ENCODE measurements at places on chromosomes 4 and X.

DNA sequence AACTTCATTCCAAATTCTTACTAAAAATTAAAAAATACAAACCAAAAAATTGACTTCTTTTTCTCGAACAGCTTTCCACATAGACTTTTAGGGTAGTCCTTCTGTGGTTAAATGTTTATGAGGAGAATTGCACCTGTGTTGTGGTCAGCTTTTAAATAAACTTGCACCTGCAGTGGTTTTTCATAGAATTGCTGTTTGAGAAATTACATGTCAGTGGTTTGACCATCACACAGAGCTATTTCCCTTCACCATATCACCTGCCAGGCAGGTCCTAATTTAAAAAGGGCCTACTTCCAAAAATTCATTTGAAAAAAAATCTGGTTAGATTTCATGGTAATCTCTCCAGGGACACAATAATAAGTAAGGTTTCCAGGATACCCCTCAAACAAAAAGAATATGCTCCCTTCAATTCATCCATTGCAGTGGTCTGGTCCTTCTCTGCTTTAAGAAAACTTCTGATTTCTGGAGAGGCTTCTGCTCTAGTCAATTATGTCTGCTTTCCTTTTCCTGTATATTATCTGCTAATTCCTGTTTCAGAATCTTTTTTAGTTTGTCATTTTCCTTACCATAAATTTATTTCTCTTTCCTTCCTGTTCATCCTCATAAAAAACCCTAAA, 9.8 kb upstream of the UTP3 start:
- DNase-seq: no peak

DNA sequence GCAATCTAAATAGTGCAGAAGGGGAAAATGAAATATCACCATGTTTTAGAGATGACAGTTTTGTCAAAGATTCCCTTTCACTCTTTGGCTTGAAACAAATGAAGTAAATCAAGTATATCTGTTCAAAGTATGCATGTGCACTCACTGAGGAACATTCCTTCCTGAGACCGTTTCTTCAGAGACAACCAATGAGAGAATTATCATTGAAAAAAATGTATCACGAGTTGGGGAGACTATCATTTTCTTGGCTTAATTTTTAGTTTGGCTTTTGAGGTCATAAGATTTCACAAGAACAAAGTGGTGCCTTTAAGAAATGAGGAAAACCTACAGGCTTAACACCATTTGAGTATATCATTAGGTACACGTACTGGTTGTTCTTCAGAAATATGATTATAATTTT, 56.3 kb downstream of the PCDH7 start:
- no peak for DNase-seq

DNA sequence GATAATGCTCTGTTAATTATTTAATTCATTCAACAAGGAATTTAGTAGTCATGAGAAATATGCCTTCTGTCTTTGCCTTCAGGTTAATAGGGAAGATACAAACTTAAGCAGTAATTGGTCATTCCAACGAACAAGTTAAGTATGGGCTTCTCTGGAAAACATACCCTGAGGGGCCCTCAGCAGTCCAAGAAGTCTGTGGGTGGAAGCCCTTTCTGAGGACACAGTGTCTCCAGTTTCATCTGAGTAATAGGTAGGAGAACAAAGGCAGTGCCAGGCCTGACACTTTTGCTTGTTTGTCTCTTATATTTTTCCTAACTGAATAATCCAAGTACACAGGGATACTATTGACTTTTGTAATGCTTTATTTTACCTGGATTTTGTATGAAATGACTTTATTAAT, 262.5 kb downstream of the FBXW7 start:
- no peak for DNase-seq

DNA sequence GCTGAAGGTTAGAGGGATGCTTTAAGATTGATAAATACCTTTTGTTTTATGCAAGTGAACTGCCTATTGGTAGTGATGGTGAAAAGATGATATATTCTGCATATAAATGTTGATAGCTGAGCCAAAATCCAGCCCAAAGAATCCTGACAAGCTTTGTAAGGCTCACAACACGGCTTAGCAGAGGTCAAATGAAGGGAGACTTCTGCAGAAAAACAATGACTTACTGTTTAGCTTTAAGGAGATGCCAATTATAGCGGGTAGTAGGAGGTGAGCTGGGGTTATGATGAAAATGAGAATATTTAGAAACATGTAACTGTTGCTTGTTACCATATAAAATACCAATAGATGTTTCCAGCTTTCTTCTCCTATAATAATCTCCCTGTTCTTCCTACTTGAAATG, 97.1 kb downstream of the AFF1 start:
- no peak for DNase-seq

GRCh38 chrX:31384471-31384870, 312.6 kb upstream of the FTHL17 start:
- DNase-seq: no peak

- no peak for DNase-seq
Measured at GRCh38 chr4:106208481-106209460, 107.2 kb downstream of the TBCK start.

GRCh38 chr4:152634110-152634760, 45.6 kb downstream of the TMEM154 start:
- DNase-seq: no peak

- DNase-seq: no peak
Measured at GRCh38 chr4:30495651-30496310, 224.4 kb upstream of the PCDH7 start.

- DNase-seq: no peak
Measured at GRCh38 chr4:87038837-87039615, 104.2 kb downstream of the AFF1 start.

GRCh38 chr4:37908488-37909331, 17.8 kb downstream of the TBC1D1 start:
- no peak for DNase-seq

GRCh38 chrX:136671006-136671610, 23.1 kb downstream of the CD40LG start:
- DNase-seq: no peak

DNA sequence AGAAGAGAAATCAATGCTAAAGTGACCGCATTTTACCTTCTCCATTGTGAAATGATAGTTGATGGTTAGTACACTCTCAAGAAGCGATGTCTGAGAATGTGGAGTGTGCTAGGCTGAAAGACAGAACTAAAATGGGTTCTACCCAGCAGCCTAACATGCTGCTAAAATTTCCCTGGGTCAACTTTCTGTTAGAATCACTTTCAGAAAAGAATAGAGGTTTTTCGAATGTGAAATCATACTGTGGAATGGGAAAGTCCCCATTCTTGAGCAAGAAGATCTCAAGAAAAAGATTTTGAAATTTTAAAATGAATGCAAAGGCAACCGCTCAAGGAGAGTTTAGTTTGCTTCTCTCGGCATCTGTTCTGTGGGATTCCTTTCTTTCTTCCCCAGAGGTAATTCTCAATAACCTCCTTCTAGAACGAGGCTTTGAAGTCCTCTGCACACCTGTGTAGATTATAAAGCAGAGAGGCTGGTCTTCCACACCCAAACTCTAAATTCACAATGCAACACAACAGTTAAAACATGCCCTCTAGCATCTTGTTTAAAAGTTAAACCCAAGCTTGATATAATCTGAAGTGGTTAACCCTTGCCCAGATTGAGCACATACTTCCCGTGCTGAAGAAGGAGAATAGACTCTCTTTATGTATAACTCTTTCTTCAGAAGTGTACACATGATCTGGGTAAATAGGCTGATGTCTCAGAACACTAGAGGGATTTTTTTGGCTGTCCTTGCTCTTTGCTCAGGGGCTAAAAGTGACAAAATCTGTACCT, 208.7 kb upstream of the KLF3 start:
- DNase-seq: no peak

DNA sequence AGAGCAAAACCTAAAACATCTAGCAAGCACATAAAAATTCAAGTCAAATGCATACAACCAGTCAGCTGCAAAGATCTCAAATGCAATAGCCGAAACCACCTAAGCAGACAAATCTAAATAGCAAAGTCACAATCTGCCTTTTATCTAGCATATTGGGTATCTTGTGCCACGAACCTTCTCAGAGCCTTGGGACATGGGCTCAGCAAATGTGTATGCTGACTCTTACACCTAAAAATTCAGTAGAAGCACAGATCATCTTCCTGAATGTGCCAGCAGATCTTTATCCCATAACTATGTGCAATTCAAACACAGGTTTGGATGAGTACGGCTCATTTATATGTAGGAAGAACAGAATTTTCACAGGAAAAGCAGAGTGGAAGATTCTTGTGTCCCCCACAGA, 492.1 kb downstream of the INPP4B start:
- no peak for DNase-seq

GRCh38 chr4:156792462-156793085, 179.0 kb downstream of the PDGFC start:
- DNase-seq: no peak

DNA sequence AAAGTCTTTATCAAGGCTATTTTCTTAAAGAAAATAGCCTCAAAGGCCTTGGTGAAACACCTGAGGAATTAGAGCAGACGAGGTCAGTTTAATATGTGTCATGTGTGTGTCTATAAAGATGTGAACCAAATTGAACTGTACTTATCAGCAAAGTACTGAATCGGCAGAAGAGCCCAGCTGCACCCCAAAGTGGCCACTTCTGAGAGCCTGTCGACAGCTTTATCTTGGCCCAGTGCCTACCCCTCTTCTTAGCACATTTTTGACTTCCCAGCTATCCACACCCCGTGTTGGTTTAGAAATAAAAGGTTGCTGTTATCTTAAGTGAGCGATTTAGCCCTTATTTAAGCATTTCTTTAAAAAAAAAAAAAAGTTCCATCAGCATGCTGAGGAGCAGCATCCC, 329.7 kb downstream of the FBXW7 start:
- DNase-seq: no peak

DNA sequence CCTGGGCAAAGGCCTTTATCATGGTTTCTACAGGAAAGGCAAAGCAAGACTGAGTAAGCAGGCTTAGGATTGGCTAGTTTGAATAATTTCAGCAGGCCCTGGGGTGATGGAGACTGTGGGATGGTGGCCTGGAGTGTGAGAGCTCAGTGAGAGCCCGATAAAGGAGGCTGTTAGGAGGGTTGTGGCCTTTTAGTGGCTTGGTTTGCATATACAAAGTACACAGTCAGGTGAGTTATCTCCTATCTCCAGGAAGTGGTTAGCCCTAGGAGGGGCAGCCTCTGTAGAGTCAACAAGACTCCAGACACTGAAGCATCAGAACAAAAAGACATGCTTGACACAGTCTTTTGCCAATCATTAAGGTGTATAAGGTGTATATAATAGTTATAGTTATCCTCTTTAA, 157.2 kb downstream of the CFAP299 start:
- DNase-seq: no peak

DNA sequence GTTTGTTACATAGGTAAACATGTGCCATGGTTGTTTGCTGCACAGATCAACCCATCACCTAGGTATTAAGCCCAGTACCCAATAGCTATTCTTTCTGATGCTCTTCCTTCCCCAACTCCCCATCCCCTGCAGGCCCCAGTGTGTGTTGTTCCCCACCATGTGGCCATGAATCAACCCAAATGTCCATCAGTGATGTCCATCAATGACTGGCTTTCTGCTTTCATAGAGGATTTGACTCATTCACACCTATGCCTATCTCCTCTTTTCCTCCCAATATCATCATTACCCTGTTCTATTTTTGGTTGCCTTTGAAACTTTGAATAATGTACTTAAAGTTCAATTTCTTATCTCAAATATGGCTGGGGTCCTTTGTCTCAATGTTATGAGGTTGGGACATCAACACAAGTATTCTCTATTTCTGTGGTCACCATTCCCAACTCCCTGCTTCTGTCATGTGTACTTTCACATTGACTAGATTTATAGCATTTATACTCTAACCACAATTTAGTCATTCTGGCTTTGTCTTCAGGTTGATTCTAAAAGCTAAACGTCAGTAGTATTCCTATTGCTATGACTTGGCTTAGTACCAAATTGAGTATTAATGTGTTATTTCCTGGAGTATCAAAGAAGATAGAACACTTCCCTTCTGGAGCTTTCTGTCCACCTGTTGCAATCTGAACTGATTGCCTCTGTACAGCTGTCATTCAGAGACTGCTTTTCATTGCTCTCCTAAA, 107.2 kb downstream of the TAB3 start:
- peak; percentile 9 for DNase-seq

DNA sequence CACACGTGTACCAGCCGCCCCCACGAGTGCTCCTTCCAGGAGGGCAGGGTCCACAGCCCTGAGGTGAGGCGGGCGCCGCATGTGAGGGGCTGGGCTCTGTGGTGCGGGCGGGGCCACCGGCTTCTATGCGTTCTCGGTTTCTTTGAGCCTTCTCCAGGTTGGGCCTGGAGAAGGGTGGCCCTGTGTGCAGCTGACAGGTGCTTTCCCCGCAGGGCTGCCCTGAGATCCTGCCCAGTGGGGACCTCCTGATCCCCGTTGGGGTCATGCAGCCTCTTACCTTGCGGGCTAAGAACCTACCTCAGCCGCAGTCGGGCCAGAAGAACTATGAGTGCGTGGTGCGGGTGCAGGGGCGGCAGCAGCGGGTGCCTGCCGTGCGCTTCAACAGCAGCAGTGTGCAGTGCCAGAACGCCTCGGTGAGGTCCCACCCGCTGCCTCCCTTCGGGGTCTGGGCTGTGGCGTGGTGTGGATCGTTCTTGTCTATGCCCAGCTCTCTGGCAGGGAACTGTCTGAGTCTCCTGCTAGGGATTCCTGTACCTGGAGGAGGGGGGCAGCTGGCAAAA, 6.8 kb downstream of the PLXNA3 start:
- DNase-seq: no peak

DNA sequence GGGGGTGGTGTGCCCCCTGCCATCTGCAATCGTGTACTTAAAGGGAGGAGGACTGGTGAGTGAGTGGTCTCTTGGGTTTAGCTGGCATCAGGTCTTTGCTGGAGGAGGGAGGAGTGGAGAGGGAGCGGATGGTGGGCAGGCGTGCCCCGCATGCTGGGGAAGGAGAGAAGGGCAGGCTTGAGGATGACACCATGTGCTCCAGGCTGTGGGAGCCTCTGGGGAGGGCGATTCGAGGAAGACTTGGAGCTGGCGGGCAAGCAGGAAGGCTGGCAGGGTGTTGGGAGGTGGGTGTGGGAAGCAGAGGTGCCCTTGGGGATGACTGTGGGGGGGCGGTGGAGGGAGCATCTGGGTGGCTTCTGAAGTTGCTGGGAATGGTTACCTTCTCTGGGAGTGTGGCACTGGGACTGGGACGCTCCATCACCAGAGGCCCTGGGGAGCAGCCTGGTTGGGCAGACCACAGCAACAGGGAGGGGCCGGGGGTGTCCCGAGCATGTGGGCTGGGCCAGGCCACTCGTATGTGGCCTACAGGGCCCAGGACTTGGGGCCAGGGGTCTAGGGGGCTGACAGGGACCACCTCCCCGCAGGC, 30.8 kb upstream of the AFAP1 start:
- DNase-seq: no peak

GRCh38 chr4:8278421-8279287, 9.1 kb downstream of the HTRA3 start:
- DNase-seq: no peak

DNA sequence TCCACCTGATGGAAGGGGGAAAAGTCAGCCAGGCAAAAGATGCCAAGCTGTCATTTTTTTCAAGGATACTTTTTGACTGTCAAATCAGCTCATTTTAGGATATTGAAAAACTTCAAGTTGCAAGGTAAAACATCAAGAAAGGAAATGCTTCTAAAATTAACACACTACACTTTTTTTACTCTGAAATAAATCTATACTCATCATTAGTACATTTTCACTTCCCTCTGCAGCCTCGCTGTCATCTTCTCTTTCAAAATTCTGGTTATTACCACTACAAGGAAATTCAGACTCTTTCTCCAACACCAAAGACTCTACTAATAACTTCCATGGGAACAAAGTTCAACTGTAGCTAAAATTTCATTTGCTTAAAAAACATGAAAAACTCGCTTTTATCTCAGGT, 41.6 kb downstream of the APBB2 start:
- DNase-seq: no peak

- DNase-seq: no peak
Measured at GRCh38 chr4:177052211-177052934, 257.3 kb upstream of the NEIL3 start.
